ENCODE measurements at places on chromosomes 5 and 9.

DNA sequence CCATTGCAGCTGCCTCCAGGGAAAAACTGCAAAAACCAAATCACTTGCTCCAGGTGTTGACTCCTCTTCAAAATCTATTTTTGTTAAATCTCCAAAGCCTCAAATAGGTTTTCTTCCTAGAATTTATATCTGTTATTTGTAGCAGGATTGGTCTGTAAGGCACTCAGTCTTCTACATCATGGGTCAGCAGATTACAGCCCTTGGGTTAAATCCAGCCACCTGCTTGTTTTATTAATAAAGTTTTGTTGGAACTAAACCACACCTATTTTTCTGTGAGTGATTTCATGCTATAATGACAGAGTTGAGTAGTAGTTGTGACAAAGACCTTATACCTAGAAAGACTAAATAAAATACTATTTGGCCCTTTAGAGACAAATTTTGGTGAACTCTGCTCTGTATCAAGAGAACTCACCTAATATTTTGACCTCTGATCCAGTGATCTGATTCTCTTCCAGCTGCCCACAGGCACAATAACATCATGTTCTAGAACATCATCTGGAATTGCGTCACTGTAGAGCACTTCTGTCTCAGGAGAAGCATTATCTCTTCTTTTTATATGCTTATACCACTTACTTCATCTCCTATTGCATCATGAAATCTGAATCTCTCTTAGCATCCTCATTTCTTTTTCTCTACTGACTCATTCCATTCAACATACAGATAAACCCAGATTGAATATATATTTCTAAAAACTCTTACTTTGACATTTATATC is 130.1 kb downstream of the RPS23 start:
- no peak for DNase-seq

GRCh38 chr9:121998513-121999049 is 94.5 kb downstream of the TTLL11 start:
- no peak for DNase-seq

- no peak for DNase-seq
Observed at GRCh38 chr5:57983426-57983825, 476.5 kb downstream of the PLK2 start.

- no peak for DNase-seq
Observed at GRCh38 chr5:150542933-150543445, 35.1 kb downstream of the NDST1 start.

DNA sequence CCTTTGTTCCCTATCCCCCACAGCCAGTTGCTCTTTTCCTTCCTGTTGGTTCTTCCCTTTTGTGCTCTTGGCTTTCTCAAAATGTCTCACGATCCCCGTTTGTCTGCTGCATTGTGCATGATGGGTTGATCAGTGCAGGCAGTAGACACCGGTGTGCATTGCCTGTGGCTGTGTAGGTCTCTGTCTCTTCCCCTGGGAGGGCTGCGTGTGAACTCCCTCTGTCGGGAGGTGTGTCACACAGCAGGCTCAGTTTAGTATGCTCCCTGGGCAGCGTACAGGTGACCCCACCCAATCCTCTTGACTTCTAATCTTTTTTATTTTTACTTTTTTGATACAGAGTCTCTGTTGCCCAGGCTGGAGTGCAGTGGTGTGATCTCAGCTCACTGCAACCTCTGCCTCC is 265.3 kb downstream of the FSTL4 start:
- DNase-seq = peak; percentile 4

DNA sequence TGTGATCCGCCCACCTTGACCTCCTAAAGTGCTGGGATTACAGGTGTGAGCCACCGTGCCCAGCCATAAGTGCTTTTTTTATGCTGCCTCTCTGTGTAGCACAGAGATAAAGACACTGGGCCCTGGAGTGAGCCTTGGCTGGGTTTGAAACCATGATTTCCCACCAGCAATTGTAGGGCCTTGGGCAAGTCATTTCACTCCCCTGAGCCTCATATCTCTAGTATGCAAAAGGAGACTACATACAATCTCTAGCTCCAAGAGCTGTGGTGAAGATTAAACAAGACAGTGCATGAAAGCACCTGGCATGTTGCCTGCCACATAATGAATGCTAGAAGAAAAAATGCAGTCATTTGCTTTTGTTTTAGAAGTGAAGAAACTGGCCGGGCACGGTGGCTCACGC is 3.9 kb downstream of the FABP6 start:
- no peak for DNase-seq

DNA sequence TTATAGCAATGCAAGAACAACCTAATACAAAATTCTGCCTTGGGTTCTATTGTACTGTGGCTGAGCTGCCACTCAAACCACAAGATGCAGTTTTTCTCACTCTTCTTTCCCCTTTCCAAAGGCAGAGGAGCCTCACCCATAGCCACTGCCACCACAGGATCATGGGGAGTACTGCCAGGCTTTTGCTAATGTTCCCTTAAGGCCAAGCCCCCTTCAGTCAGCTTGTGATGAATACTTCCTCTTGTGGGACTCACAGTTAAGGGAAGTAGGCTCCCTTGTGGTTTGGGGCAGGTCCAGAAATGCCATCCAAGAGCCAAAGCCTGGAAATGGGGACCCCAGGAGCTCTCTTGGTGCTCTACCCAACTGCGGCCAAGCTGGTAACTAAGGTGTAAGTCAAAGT is 258.7 kb downstream of the SPATA31D1 start:
- peak; percentile 26 for DNase-seq

- DNase-seq = no peak
Observed at GRCh38 chr9:72524820-72525540, 3.6 kb downstream of the TMC1 start.

- DNase-seq = no peak
Observed at GRCh38 chr9:135073741-135074305, 13.6 kb upstream of the OLFM1 start.

DNA sequence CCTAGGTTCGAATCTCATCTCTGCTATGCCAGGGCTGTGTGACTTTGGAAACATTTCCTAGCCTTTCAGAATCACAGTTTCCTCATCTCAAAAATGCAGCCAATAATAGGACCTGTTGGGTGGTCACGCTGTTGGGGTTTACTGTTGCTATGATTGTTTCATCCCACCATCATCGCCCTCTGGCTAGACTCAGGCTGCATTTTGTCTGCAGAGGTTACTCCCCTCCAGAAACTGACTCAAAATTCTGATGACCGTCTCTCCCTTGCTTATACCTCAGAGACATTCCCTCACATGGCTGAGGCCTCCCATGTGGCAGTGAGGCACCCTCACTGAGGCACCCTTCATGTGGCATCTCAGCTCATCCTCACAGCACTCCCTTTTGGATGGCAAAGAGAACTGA is 61.6 kb downstream of the COL27A1 start:
- DNase-seq = no peak

GRCh38 chr9:5460157-5460556 is 9.8 kb downstream of the CD274 start:
- no peak for DNase-seq

- no peak for DNase-seq
Observed at GRCh38 chr9:111005746-111006470, 32.4 kb downstream of the LPAR1 start.

- peak; percentile 56 for DNase-seq
Observed at GRCh38 chr9:38727497-38728001, 7.6 kb upstream of the FAM240B start.

DNA sequence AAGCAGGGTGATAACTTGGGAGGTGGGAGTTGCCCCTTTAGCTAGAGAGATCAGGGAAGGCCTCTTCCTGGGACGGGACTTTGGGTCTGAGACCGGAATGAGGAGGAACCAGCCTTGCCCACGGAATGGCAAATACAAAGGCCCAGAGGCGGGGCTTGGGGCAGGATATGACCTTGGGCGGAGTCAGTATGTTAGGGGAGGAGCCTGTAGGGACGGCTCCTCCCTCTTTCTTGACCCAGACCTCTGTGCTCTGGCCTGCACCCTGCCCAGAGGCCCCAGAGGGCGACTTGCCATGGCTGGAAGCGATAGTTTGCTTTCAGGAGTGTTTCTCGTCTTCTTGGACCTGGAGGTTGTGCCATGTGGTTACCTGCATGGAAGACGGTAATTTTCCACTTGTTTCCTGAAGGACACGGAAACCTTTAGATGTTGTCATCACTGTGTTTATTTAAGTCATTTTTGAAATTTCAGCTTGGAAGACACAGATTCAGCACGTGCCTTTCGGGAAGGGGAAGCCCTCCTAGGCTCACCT is 85.6 kb downstream of the DAB2IP start:
- peak; percentile 15 for DNase-seq

DNA sequence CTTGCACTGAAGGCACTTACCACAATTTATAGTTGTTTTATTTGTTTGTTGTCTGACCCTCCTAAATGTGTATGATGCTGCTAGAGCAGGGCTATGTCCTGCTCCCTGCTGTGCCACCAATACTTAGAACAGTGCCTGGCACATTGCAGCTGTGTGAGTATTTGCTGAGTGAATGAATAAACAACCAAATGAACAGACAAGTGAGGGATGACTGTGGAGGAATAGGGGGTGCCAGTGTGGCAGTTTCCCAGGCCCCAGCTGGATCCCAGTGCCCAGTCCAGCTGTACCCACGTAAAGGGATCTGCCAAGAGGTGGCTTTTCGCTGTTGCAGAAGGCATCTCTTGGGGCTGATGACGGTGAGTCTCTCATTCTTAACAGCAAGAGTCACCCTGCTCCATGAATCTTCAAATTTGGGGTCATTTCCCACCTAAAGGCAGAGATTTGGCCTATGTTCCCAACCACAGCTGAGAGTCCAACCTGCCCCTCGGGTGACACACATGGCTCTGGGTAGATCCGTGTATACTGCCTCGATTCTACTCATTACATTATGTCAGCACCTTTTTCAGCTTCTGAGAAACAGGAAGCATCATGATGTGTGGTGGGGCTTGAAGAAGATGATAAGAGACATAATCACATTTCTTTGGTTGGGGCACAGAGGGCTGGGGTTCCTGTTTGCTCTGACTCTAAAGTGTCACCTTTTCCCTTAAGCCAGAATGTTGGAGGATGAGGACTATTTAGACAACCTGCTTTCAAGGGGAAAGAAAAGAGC is 14.3 kb downstream of the IL5 start:
- no peak for DNase-seq

DNA sequence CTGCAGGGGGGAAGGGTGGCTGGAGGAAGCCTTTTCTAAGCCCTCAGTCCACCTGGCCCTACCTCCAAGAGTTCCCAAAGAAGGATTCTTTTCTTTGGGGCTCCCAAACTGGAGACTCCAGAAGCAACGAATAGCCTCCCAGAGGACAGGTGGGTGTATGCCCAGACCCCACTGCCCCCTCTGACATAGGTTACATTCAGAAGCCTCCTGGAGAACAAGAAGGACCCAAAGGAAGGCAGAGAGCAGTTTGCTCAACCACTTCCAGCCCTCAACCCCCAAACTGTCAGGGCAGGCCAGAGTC is 10.3 kb downstream of the HK3 start:
- DNase-seq = no peak

- no peak for DNase-seq
Observed at GRCh38 chr5:168479166-168479565, 7.1 kb upstream of the RARS1 start.

GRCh38 chr5:173890195-173890991 is 2.2 kb downstream of the CPEB4 start:
- no peak for DNase-seq

GRCh38 chr5:51225789-51226742 is 157.2 kb upstream of the ISL1 start:
- no peak for DNase-seq

DNA sequence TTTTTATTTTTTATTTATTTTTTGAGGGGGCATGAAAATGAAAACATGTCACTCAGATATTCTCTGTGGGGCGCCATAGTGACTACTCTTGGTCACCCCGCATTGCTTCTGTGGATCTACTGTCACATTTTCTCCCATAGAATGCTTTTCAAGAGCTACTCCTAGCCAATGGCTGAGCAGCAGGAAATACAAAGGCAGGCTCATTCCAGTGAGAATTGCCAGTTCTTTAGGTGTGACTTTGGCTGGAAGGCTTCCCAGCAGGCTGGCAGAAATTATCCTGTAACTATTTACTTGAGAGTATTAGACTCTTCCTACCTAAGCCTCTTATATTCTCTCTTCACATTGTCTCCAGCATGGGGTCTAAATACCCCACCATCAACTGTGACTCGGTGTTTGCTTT is 21.0 kb upstream of the PTPRD start:
- no peak for DNase-seq

DNA sequence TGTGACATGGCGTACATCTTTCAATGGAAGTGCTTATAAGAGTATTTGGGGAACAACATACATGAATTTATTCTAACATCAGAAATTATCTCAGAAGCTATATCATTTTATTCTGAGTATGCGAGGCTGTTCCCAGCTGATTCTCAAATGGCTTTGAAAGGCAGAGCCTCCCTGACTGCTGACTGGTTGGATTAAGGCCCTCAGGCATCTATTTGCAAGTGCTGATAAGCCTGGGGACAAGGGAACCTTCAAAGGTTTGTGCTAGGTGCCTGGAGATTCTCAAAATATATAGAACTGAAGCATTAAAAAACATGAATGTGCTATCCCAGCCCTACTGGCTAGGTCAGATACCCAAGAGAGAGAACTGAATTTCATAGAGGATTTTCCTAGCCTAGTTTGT is 235.1 kb downstream of the LURAP1L start:
- no peak for DNase-seq
